Stimulated activated CD4-positive, alpha-beta T cell treated with anti-CD3 and anti-CD28 coated beads, TNF-alpha, amount 100 ng/mL, for 48 hours (primary cell): ENCODE measurements at places on chromosomes 1 and 21.

- DNase-seq = no peak
Observed at GRCh38 chr1:173050865-173051264, at the start of gene TNFSF18. Gene TNFSF18, minus strand, starts transcription at chr1:173050941. Its CDS starts 45 bp downstream, at chr1:173050896.

GRCh38 chr1:45410850-45411509 is 70.7 kb upstream of the MUTYH start:
- no peak for DNase-seq

GRCh38 chr1:200211157-200211556 is 183.6 kb downstream of the NR5A2 start:
- DNase-seq = no peak

DNA sequence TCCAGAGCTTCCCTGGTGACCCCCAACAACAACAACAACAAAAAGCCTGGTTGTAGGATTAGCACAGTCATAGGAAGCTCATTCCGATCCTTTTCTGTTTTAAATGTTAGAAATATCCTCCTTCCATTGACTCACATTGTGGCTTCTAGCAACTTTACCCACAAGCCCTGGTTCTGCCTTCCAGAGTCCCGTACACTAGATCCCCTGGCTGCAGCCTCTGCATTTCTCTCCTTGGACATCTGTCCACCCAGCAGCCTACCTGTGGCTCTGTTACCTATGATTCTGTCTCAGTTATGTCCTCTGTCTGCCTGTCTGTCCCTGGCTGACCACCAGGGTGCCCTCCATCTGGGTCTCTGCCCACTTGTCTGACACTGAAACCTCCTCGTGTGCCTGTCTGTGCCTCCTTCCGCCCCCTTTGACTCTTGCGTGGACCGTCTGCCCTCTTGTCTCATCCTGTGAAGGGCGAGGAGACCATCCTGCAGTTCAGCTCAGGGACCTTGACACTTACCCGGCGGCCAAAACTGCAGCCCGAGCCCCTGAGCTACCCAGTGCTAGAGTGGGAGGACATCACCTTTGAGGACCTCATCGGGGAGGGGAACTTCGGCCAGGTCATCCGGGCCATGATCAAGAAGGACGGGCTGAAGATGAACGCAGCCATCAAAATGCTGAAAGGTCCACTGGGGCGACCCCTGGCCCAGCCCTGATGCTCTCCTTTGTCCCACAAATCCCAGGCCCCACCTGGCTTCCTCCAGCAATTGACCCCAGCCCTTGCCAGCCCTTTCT is 16.1 kb downstream of the TIE1 start:
- DNase-seq = no peak

GRCh38 chr1:12085643-12086260 is 22.6 kb downstream of the TNFRSF8 start:
- DNase-seq = no peak

DNA sequence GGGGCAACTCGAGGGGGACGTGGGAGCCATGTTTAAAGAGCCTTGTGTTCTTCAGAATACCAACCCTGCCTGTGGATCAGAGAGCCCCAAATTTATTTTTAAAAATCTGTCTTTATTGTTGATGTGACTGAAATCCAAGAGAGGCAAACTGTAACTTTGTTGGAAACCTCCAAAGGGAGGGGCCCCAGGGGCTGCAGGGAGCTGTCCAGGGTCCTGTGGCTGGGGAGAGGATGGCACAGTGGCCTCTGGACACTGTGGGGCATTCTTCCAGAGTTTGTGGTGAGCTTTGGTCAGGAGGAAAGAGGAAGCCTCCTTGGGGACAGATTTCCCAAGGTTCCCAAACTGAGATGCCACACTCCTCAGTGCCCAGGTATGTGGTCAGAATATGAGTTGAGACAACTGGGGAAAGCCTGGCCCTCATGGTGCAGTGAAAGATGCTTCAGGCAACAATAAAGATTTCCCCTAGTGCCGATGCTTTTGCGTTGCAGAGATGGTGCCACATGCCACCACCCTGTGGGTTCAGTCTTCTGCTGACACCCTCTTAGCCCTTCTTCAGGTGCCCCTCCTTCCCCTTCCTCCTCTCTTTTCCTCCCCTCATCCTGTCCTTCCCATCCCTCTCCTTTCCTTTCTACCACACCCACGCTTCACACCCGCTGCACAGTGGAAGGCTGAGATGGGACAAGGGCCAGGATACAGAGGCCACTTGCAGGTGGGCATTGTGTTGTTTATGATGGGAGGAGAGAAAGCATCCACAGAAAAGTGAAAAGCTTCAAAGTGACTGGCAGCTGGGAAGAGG is 122.1 kb downstream of the UCK2 start:
- no peak for DNase-seq

- DNase-seq = no peak
Observed at GRCh38 chr1:79380078-79380477, 373.5 kb upstream of the ADGRL4 start.

DNA sequence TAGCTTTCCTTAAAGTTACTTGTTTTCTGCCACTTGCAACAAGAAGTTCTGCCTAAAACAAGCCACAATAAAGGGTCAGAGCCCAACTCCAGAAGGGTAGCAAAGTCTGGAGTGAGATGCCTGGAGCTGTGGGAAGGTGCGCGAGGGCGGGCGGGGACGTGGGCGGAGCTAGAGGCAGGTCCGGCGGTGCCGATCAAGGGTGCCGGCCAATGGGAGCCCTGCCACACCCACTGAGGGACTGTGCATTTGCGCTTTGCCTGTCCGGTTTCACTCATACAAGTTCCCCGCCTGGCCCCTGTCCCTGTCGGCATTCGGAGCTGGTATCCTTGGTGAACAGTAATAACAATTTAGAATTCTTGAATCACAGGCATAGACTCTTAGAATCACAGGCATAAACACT is 732.4 kb downstream of the MATN1 start:
- DNase-seq = no peak

DNA sequence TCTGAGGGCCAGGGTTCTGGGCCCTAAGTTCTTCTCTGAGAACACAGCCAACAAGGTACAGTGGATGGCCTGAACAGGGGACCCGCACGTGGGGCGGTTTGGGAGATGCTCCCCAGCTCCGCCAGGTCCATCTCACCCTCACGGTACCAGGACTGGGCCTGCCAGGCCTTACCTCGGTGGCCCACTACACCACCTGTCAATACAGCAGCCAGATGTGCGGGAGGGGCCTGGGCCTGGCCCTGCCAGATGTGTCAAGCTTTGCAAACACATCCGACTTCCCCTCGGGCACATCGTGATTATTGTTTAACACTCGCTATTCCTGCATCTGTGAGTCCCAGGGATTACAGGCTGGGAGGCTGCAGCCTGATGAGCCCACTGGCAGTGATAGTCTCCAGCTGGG is 122.4 kb downstream of the LACTBL1 start:
- DNase-seq = no peak

- DNase-seq = no peak
Observed at GRCh38 chr1:60133000-60133673, 59.6 kb upstream of the C1orf87 start.

DNA sequence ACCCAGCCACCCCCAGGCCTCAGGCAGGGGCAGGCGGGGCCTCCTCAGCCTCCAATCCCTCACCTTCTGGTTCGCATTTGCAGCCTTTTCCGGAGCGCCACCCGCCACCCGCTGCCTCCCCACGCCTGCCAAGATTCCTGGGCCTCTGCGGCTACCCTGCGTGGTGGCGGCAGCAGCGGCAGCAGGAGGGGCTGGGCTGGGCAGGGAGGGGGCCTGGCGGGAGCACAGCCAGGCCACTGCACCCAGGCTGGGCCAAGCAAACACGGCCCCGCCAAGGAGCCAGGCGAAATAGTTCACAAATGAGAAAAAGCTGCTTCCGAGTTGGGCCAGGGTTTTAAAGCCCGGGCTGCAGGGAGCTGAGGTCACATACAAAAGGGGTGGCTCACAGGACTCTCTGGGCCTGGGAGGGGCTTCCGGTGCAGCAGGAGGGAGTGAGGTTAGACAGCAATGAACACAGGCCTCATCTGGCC is 9.8 kb downstream of the COL8A2 start:
- no peak for DNase-seq

DNA sequence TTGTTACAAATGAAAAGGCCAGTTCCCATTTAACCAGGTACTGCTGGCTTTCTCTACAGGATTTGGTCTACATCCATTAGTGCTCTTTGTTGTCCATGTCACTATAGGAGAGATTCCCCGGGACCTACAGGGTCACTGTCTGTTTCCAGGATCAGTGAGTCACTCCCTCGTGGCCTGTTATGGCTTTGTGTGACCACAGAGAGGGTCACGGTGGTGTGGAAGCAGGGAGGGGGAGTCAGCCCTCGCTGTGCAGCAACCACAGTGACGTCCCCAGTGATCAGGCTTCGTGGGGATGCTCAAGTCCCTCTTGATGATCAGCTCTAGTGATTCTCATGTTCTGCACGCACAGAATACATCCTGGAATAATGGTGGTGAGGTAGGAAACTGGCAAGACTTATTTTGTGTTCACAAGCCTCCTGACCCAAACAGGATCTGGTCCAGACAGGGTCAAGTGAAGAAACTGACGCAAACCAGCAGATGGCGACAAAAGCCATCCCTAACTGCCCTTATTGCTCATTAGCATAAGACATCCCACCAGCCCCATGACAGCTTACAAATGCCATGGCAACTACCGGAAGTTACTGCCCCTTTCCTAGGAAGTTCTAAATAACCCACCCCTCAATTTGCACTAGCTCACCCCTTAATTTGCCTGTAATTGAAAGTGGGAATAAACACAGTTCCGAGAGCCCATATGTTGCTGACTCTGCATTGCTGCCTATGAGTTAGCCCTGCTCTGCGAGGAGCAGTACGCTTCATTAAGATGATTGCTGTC is 98.5 kb downstream of the DISC1 start:
- DNase-seq = no peak

DNA sequence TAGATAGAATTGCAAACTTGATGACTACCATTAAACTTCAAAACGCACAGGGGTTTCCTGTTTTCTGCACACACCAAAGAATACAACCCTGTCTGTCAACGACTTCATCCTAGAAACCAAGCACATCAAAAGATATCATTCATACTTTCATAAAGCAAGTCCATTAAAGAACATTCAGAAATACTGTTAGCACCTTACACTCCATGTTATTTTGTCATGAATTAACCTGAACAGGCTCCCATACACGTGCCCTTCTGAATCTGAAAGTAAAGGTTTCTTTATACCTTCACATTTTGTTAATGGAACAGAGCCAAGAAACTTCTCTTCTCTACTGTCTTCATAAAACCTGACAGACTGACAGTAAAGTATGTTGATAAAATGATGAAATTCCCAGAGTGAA is 46.1 kb downstream of the PUM1 start:
- DNase-seq = no peak

- no peak for DNase-seq
Observed at GRCh38 chr1:20265250-20265649, 25.4 kb upstream of the VWA5B1 start.

GRCh38 chr1:241253471-241253870 is 103.5 kb downstream of the RGS7 start:
- no peak for DNase-seq

DNA sequence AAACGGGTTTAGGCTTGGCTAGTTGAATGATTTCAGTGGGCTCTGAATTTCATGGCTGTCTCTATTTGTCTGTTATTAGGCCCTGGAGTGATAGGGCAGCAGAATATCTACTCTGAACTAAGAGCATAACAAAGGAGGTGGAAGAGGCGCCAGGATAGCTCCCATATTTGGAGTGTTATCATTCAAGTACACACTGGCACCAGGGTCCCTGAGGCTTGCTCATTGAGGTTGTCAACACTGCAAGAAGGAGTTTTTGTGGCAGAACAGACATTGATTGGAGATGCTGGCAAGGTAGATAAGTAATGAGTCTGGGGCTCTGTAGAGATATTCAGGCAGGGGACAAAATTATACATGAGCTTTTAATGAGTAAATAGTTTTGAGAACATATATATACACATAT is 1748.4 kb downstream of the MRPL39 start:
- DNase-seq = no peak

- no peak for DNase-seq
Observed at GRCh38 chr21:38610623-38611251, 112.5 kb upstream of the ERG start.

GRCh38 chr1:218467101-218468072 is 122.3 kb downstream of the TGFB2 start:
- no peak for DNase-seq

DNA sequence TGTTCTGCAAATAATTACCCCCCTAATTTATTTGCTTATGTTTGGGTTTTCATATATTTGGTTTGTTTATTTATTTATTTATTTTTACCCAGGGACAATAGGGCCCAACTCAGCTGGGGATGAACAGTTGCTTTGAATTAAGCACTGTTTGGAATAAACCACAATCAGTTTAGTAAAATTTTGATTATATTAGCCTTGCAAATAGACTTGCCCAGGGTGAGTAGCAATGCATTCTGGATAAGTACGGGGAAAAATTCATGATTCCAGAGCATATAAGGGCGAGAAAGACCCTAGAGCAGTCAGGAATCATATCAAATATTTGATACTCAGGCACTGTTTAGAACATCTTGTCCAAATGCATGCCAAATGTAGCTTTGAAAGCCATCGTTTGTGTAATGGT is 242.7 kb downstream of the OMA1 start:
- no peak for DNase-seq

GRCh38 chr1:248886237-248886895 is 19.7 kb upstream of the PGBD2 start:
- DNase-seq = no peak

GRCh38 chr1:248751142-248751541 is 4.4 kb downstream of the LYPD8 start:
- DNase-seq = no peak

DNA sequence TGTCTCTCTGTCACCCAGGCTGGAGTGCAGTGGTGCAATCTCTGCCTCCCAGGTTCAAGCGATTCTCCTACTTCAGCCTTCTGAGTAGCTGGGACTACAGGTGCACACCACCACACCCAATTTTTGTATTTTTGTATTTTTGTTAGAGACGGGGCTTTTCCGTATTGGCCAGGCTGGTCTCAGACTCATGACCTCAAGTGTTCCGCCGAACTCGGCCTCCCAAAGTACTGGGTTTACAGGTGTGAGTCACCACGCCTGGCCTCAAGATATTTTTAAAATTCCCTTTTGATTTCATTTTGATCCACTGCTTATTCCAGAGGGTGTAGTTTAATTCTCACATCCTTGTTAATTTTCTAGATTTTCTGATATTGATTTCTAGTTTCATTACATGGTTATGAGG is 3.8 kb downstream of the IFI44L start:
- no peak for DNase-seq

DNA sequence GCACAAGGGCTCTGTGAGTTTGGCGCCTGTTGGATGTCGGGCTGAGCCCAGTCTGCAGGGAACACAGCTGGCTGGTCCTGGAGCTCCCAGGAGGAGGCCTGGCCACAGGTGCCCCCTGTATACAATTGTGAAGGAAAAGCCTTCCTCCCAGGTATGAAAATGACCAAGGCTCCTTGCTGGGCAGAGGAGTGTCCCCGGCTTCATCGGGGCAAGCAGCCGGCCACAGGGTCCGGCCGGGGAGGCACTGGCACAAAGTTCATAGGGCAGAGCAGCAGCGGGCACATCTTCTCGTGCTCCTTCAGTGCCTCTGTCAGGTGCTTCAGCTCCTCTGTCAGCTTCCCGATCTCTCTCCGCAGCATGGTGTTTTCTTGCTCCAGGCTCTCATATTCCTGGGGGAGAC is 13.0 kb downstream of the BATF3 start:
- no peak for DNase-seq

- DNase-seq = no peak
Observed at GRCh38 chr21:14543983-14544382, 2.1 kb downstream of the SAMSN1 start.
